RKO (cell line): ENCODE measurements at places on chromosomes 3 and 15.

GRCh38 chr3:154018100-154018696 is 103.0 kb upstream of the ARHGEF26 start:
- DNase-seq: peak; percentile 51

DNA sequence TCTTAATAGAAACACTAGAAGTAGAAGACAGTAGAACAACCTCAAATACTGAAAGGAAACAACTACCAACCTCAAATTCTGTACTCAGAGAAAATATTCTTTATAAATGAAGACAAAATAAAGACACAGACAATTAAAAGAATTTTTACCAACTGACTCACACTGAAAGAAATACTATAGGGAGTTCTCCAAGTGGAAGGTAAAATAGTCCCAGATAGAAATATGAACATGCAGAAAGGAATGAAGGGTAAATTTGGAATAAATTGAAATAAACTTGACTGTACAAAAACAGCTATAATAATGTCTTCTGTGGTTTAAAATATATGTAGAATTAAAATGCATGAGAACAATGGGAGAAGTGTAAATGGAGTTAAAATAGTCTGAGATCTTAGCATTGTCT is 36.7 kb upstream of the CCDC174 start:
- DNase-seq: no peak

GRCh38 chr3:170864525-170865208 is 5.3 kb downstream of the RPL22L1 start:
- peak; percentile 48 for DNase-seq

DNA sequence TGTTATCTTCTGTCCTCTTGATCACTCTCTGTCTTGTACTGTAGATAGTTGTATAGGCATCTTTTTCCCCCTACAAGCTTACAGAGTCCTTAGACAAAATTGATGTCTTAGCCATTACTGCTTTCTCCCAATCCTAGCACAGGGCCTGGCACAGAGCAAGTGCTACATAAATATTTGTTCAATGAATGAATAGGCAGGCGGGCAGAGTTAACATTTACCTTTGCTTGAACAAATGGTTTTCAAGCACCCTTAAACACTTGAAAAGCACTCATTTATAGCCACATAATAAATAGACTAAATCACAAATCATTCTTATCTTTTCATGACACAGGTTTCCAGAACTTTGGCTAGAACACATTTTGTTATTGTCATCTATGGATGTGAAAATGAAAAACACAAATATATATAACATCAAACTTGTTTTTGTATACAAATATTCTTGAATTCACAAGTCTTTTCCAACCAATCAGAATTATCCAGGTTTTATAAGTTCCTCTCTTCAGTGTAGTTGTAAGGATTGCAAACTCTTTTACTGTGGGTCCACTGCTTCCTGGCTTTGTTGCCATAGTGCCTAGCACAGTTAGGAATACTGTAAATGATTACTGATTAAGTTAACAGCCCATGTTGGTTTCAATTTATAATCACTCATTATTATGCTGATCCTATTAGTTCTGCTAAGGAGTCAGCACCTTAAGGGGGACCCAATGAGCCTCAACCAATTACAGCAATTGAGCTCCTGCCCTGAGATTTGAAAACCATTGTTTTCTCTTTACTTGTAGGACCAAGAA is 61.9 kb downstream of the ISL2 start:
- no peak for DNase-seq

- DNase-seq: no peak
Measured at GRCh38 chr15:61069394-61070075, 159.6 kb downstream of the RORA start.

GRCh38 chr3:148958696-148959095 is 32.6 kb upstream of the GYG1 start:
- DNase-seq: no peak

DNA sequence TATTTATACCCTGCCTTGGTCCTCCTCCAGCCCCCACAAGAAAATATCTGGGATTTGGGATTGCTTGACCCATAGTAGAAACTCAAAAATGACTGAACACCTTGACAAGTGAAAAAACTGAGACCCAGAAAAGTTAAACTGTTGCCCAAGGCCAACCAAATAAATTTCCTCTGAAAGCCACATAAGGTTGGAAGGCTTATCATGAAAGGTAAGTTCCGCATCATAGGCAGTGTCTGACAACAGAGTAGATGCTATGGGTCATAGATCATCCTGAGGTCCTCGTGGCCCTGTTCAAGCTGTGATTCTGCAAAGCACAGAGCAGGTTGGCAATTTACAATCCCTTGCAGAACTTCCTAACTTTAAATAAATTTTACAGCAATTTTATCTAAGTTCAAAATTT is 140.8 kb upstream of the TSC22D2 start:
- DNase-seq: no peak

DNA sequence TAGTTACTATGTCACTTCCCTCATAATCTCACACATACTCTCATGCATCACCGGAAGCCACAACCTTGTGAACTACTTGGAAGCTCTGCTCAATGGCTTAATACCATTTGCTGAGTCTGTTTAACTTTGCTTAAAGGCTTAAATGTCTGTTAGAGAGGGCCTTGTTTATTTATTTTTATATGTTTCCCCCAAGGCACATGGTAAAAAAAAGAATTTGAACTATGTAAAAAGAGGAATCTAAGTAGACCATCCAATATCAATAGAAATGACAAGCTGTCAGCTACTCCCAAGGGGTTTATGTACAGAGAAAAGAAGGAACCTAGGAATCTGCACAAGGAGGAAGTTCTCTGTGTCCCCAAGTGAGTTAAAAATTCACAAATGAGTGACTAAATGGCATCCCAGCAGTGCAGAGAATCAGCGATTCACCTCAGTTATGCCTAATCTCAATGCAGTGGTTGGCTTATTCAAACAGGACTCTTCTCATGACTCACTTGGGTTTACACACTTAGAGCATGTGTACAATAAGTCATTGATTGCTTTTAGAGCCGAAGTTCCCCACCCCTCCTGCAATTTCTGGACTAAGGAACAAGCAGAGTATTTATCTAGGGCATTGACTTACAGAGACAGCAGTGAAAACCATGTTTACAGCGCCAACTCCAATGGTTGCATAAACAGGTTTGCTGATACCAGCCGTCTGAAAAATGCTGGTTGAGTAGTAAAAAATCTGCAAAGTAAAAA is 24.4 kb downstream of the SLC2A2 start:
- DNase-seq: peak; percentile 27

GRCh38 chr15:47573673-47574072 is 143.6 kb upstream of the SEMA6D start:
- no peak for DNase-seq

- no peak for DNase-seq
Measured at GRCh38 chr3:46857485-46858341, 5.5 kb downstream of the MYL3 start.

DNA sequence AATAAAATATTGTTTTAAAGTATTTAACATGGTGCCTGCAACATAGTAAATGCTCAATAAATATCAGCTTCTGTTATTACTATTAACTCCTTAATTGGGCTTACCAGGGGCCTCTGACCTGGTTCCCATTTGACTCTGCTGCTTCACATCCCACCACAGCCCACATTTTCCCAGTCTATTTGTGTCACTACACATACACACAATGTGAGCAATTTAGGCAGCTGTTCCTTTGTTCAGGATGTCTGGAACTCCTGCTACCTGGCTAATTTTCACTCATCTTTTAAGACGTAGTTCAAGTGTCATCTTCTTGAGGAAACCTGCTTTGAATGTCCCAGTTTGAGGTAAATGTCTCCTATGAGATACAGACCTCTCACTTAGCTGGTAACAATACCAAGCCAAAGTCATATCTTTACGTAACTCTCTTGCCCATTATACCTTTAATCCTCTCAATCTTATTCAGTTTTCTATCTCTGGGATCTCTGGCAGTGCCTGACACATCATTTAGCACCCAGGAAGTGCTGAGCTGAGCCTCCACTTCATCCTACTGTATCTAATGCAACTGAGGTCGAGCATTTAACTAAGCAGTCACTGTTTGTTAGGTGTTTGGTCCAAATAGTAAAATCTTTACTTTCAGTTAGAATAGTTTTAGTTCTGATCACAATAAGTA is 4.4 kb downstream of the TGFBR2 start:
- DNase-seq: no peak

DNA sequence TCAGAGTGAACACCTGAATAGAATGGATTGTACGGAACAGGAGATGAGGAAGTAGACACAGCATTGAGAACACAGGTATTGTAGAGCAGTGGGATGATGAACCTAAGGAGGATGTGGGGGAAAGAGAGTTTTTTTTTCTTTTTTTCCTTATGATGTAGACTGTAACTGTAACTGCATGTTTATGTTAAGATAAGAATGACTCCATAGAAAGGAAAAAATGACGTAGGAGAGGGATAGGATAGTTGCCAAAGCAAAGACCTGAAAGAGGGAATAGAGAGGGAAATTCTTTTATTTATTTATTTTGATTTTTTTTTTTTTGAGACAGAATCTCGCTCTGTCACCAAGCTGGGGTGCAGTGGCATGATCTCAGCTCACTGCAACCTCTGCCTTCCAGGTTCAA is 33.2 kb downstream of the APH1B start:
- no peak for DNase-seq

DNA sequence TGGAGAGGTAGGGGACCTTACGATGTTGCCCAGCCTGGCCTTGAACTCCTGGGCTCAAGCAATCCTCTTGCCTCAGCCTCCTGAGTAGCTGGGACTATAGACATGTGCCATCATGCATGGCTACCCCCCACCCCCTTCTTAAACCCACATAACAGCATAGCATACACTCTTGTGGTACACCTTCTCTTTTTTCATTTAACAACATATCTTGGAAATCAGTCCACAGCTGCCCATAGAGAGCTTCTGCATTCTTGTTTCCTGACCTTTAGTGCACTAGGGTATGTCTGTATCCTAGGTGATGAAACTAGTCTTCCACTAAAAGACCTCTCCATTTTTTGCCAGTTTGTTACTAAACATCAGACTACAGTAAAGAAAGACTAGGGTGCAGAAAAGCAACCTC is 33.0 kb downstream of the SLC28A1 start:
- DNase-seq: no peak

- no peak for DNase-seq
Measured at GRCh38 chr15:31298707-31299172, 27.9 kb upstream of the KLF13 start.

DNA sequence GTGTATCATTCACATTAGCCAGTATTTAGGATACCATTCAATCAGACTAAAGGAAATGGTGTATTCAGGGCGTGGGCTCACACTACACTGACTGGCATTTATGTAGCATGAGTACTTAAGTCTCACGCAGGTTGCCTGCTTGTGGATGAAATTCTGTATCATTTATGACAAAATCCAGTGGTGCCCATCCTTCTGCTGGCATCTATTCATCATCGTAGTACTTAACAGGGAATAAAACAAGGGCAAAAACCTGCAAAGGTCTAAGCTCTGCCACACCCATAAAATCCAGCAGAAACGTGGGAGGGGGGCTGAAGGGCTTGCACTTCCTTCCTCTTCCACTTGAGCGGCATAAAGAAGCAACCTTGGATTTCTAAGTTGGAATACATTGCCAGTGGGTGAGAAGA is 2.7 kb downstream of the GAP43 start:
- no peak for DNase-seq

DNA sequence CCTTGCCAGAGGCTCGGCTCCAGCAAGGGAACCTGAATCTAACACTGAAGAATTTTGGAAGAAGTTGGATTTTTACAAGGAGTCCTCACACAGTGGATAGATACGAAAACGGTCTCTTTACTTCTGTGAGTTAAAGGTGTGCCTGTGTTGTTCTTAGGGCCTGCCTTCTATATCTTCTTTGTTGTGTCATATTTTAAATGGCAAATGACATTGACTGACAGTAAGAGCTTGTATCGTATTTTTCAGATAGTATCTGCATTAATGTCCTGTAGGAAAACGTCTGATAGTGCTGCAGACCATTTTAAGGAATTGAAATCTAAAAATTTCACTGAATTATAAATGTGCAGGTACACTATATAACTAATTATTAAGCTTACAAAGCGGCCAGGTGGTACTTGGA is 56.3 kb downstream of the PTPRG start:
- DNase-seq: no peak

- no peak for DNase-seq
Measured at GRCh38 chr3:194061421-194062030, 74.4 kb upstream of the HES1 start.

GRCh38 chr15:95557226-95558046 is 773.1 kb upstream of the NR2F2 start:
- peak; percentile 83 for DNase-seq

DNA sequence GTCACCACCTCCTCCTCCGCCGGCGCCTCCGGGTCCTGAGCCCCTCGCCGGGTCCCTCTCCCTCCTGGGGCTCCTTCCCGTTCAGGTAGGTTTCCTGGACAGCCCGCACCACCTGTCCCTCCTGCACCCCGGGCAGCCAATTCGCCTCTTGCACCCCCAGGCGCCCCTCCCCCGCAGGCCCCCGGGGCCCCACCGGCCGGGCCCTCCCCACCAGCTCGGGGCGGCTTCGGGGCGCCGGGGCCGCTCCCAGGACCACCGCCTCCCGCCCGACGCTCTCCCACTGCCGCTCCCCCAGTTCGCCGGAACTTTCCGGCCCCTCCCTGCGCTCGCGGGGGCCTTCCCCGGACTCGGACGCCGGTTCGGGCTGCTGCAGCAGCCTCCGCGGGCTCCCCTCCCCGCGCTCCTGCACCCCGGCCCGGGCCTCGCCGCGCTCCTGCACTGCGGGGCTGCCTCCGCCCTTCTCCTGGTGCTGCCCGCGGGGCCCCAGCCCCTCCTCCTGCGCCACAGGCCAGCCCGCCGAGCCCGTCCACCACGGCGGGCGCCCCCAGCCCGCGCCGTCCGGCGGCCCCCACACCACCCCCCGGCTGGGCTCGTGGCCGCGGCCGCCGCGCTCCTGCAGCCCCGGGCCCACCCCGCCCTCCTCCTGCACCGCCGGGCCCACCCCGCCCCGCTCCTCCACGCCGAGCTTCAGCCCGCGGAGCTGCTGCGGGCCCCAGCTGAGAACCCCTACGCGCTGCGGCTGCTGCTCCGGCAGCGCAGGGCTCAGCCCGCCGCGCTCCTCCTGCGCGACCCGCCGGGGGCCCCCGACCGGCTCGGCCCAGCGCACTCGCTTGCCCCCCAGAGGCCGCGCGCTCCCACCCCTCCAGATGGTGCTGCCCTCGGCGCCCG is 587 bp upstream of the TNK2 start:
- DNase-seq: no peak

GRCh38 chr15:40844696-40845030 is 815 bp downstream of the SPINT1 start:
- DNase-seq: peak; percentile 54

- no peak for DNase-seq
Measured at GRCh38 chr15:74777769-74778598, 3.9 kb upstream of the CSK start.

GRCh38 chr3:150798122-150798618 is 35.2 kb upstream of the SIAH2 start:
- DNase-seq: no peak

- DNase-seq: no peak
Measured at GRCh38 chr3:113552851-113553250, 20.5 kb downstream of the SIDT1 start.

DNA sequence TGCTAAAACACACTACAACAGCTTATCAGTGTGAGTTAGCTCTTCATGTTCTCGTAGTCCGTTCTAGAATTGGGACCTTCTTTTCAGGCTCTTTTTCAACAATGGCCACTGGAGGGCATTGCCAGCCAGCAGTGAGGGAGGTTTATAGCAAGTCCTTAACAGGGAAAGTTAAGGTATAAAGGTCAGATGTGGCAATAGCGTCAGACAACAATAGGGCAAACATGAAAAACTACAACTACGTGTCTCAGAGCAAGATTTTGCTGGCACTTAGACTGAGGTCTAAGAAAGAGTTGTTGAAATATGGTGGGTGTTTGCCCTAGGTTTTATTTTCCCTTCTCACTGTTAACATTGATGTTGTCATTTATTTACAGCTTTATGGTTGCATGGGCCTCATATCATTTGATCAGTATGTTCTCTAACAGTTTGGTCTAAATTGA is 161.4 kb downstream of the GMNC start:
- peak; percentile 46 for DNase-seq
